Stimulated activated CD8-positive, alpha-beta memory T cell treated with anti-CD3 and anti-CD28 coated beads, Interleukin-4, amount 100 ng/mL, for 1 hour (primary cell): ENCODE measurements at places on chromosomes 3 and 15.

DNA sequence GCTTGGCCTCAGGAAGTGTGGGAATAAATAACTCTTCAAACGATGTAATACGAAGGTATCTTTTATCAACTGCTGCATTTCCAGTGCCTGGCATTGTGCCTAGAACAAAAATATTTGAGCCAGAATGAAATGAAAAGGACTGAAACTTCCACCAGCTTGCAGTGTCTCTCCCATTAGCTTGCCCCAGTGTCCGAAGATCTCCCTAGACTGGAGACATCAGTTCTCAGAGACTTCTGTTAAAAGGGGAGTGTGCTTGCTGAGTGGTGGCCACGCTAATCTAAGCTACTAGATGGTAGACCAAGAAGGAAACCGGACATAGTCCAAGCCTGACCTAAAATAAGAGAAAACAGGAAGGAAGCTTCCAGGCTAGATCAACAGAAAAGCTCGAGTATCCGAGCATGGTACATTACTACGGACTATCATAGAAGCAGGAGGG lies 28.6 kb downstream of the KCNAB1 start:
- DNase-seq, result no peak

DNA sequence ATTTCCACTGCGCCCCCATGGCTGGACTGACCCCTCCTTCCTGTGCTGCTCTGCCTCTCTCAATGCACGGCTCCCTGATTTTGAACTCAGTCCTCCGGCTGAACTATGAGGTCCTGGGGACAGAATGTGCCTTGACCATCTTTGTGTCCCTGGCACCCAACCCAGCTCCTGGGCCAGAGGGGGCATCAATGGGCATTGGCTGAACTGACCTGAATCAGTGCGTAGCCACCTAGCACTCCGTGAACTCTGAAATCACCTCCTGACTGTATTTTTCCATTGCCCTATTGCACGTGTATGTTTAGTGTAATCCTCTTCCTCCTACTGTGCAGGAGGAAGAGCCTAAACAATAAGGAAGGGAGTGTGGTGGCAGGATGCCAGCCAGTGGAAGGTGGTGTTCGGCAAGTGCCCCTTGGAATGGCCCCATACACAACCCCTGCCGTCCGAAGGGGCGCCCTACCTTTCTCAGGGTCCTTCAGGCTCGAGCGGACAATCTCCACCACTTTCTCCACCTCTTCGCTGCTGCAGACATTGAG lies 33.5 kb downstream of the BDH1 start:
- no peak for DNase-seq

DNA sequence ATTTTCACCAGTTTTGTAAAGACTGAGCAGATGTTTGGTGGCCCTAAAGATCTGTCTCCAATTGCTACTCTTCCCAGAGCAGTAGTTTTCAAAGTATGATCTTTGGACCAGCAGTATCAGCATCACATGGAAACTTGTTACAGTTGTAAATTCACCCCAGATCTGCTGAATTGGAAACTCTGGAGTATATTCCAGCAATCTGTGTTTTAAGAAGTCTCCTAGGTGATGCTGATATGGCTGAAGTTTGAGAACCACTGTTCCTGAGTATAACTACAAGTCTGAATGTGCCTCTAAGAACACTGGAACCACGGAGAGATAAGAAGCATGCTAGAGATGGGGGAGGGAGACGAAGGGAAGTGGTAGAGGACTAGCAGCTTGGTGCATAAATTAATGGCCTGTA lies 45.7 kb downstream of the NUDT16 start:
- no peak for DNase-seq

DNA sequence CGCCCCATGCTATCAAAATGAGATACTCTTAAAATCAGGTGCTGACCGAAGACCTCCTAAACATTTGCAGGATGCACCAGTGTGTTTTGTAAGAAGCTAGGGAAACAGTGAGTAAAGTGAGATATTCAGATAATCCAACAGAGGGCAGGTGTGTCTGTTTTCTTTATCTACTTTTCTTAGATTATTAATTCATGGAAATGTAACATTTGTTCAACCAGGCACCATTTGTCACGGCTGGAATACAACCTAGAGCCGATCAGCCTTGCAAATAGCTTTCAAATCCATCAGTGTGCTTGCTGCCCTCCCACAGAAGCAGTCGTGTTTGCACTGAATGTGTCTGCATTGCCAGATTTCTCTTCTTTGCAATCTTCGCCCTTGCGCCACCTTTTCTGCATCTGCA lies 201.9 kb upstream of the CHRM5 start:
- no peak for DNase-seq

GRCh38 chr15:49045751-49046219 lies 461 bp downstream of the SECISBP2L start:
- DNase-seq, result no peak

GRCh38 chr15:85934691-85935090 lies 140.0 kb upstream of the KLHL25 start:
- no peak for DNase-seq

DNA sequence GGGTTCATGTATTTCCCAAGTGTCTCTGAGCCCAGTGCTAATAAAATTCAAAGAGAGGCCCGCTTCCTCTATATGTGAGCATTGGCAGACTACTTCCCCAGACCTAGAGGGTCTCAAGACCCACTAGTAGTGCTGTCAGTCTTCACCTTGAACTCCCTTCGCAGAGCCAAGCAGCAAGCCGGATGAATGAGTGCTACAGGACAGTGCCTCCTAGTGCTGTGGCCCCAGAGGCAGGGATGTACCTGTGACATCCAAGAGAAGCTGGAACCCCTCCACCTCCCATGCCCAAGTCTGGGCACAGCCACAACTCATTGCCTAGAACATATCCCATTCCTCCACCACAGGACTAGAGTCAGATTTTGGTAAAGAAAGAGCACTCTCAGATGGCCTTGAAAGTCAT lies 37.2 kb upstream of the MASP1 start:
- DNase-seq, result no peak

DNA sequence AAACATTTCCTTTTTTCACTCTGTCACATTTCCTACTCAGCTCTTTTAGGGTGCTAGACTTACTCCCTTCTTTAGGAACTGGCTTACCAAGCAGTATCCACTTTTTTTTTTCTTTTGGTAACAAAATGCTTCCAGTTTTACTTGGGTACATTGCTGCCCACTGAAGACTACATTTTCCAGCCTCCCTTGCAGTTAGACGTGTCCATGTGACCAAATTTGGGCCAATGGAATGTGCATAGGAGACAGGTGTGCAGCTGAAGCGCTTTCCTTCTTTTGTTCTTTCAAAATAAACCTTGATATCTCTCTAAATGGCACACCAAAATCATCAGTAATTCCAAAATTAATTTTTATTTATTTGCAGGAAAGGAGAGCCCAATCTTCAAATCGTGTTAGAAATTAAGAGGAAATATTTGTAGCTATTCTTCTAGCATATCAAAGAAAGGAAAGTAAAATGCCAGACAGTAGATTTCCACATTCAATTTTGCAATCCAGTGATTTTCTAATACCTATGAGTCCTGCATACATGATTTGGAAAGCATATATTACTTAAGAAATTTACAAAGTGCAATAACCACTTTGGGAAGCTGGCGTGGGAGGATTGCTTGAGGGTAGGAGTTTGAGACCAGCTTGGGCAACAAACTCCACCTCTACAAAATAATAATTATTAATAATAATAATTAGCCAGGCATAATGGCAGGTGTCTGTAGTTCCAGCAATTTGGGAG lies 422.0 kb upstream of the FRG2C start:
- DNase-seq, result no peak

DNA sequence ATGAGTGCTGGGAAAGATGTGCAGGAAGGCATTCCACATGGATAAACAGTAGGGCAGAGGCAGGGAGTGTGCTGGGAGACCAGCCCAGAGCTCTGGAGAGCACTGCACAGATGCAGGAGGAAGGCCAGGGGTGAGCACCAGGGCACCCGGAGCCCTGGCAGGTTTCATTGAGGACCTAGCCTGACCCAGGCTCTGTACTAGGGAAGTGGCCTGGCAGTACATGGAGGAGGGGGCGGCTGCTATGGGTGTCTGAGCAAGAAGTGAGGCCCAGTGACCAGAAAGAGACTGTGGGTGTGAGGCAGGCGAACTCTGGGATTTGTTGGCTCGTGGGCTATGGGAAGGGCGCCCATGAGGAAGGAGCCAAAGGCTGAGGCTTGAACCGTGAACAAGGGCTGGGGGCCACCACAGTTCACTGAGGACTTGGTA lies 139.1 kb downstream of the DNAJB8 start:
- no peak for DNase-seq

GRCh38 chr3:152054315-152054714 lies 180.9 kb downstream of the SUCNR1 start:
- DNase-seq, result no peak

DNA sequence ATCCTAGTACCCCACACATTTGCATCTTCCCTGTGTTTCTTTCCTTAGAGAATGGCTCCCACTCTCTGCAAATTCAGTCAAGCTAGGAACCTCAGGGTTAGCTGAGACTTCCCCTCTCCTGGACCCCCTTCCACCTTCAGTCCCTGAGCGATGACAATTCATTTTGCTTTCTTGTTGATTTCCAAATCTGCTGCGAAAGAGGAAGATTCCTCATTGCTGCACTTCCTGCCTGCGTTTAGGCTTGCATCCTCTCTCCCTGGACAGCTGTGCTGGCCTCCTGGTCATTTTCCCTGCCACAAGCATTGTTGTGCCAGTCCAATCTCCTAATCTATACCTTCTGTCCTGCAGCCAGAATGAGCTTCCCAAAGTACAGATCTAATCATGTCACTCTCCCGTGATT lies 12.3 kb upstream of the DGKG start:
- DNase-seq, result no peak

DNA sequence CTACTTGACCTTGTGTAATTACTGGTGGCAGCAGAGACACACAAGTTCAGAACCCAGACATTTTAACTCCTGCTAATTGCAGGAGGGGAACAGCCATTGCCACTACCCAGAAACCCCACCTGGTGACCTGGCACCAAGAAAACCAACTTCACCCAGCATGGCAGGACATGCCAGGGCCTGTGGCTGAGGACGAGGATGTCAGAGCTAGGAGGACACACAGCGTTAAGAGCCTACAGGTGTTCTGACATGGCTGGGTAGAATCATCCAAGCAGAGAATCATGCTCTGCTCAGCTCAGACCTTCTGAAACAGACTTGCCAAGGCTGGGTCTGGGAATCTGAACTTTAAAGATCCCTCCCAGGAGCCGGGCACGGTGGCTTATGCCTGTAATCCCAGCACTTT lies 11.7 kb upstream of the SPATA12 start:
- no peak for DNase-seq

- DNase-seq, result no peak
These were observed 31.8 kb downstream of the IRAK2 start for GRCh38 chr3:10196389-10197052.

GRCh38 chr3:172171396-172172075 lies 132.2 kb downstream of the FNDC3B start:
- DNase-seq, result no peak

- no peak for DNase-seq
These were observed 325.2 kb downstream of the MFSD1 start for GRCh38 chr3:159127021-159127392.

DNA sequence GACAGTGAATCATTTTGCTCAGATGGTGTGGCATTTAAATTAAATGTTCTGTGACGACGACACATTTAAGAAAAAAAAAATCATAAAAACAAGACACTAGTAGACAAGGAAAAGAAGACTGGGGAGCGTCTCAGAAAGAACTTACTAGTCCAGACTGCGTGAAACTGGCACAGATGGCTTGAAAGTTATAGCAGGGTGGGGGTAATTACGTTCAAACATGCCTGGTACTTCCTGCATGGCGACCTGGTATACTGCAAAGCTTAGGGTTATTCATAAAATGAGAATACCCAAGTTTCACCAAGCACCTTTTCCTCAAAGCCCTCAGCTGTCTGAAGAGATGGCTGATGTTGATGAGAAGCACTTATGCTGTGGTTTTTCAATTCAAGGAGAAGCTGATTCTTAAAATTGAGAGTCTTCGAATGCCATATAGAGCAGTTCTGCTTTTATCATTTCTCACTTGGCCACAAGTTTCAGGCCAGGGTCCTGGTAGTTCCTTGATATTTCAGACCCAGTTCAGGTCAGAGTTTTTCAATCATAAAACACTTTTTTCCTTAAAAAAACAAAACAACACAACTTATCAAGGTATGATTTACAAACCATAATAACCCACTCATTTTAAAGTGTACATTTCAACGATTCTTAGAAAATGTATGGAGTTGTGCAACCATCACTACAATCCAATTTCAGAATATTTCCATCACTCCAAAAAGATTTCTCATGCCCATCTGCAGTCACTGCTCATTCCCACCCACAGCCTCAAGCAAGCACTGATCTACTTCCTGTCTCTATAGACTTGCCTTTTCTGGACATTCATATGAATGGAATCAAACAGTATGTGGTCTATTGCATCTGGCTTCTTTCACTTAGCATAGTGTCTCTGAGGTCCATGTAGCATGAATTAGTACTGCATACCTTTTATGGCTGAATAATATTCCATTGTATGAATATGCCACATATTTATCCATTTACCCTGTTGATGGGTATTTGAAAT lies 24.7 kb downstream of the PCOLCE2 start:
- no peak for DNase-seq

DNA sequence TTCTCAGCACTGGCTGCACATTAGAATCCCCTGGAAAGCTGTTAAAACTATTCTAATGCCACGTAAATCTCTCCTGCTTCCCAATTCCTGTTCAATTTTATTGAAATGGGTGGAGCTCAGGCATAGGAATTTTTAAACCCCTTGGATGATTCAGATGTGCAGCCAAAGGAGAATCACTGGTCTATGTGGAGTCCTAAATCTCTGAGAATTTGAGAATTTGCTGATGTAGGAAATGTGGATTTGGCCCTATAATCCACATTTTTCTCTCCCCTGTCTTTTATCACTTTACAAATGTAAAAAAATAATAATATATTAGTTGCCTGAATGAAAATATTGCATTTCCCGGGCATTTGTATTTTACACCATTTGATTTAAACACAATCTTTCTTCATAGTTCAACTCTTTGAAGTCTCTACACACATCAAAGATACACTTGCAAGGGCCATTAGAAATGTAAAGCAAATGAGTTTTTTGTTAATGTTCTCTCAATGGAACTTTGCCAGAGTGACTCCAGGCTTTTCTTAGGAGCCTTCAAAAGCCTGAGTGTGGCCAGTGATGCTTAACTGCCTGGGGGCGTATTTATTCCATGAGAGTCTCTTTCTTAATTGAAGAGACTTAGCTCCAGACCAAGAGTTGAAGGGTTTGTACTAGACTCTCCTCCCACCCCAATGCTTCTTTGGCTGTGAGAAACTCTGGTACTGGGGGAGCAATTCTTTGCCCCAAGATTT lies 48.8 kb upstream of the PTX3 start:
- no peak for DNase-seq

DNA sequence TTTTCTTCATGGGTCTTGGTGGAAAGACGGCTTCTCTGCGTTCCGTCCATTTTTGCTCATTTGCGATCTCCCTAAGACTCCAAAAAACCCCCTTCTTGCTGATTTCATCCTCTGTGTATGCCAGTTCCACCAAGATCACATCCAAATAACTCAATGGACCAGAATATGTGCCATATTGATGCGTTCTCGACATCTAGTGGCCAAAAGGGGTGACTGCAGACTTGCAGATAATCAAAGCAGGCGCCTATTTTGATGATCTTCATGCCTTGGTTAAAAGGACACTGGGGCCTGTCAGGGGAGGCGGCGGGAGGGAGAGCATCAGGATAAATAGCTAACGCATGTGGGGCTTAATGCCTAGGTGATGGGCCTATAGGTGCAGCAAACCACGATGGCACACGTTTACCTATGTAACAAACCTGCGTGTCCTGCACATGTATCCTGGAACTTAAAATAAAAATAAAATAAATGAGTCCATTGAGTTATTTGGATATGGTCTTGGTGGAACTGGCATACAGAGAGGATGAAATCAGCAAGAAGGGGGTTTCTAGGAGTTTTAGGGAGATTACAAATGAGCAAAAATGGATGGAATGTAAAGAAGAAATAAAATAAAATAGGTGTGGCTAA lies 104.2 kb upstream of the RAD18 start:
- DNase-seq, result no peak

GRCh38 chr3:151165226-151165625 lies 37.8 kb downstream of the GPR171 start:
- DNase-seq, result no peak
